ENCODE measurements at places on chromosomes 6 and 20.

- DNase-seq, result no peak
Measured at GRCh38 chr20:59788811-59789397, 144.5 kb downstream of the SYCP2 start.

DNA sequence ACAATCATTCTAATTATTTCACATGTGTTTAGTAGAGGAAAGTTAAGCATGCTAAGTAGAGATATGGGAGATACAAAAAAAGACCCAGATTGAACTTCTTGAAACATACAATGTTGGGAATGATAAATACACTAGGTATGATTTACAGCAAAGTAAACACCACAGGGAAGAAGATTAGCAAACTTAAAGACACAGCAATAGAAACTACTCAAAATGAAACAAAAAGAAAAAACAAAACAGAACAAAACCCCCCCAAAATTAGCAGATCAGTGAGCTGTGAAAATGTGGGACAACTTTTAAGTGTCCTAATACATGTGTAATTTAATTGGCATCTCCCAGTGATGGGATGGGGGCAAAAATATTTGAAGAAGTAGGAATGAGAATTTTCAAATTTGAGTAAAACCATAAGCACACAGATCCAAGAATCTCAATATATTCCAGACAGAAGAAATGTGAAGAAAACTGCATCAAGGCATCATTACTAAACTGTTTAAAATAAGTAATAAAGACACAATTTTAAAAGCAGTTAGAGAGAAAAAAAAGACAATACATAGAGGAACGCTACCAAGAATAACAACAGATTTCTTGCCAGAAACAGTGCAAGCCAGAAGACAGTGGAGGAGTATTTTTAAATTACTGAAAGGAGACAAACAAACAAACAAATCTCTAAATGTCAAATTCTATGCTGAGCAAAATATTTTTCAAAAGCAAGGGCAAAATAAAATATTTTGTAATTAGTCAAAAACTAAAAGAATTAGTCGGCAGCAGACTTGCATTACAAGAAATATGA lies 473.7 kb downstream of the QKI start:
- no peak for DNase-seq

GRCh38 chr6:38646166-38646878 lies 6.6 kb upstream of the BTBD9 start:
- DNase-seq, result no peak

DNA sequence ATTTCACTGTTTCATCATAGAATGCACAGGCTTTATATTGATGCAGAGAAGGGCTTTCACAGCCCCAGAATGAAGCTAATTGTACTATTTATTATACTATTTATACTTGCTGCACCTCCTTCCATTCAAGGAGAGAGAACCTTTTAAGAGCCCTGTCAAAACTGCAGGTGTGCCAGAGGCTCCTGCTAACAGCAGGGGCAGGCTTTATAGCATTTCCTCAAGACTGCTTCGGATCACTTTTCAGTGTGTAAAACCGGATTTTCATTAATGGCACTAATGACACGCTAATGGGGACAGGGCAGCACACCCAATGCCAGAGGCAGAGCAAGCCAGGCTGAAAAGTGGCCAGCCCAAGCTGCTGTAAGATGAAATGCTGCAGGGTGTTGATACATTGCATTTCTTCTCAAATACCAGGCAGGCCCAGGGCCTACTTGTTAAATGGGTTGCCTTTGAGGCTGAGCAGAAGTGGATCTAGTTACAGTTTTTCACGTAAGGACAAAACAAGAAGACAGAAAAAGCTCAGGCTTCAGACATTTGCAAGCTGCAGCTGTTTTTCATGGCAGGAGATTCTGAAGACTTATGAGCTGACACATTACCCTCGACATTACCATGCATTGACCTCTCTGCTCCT lies 487.7 kb upstream of the BTBD3 start:
- no peak for DNase-seq
